ENCODE measurements at places on chromosomes 13 and 19.

DNA sequence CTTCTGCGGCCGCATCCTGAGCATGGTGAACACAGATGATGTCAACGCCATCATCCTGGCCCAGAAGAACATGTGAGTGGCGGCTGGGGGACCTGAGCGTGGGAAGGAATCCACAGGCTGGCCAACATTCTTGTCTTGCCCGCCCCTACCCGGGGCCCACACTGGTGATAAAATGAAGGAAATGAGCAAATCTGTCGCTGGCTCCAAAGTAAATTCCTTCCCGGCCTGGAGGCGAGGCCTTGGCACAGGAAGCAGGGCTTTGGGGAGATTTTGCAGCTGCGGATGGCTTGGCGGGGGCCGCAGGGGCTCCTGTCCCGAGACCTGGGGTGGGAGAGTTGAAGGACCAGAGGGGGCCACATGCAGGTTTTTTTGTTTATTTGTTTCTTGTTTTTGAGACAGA, 4.4 kb downstream of the KXD1 start:
- DNase-seq, result no peak

GRCh38 chr19:917323-918151, at the start of gene KISS1R:
Gene KISS1R (plus strand): TSS chr19:917333. CDS start chr19:917503, 170 bp downstream.
- DNase-seq, result no peak

DNA sequence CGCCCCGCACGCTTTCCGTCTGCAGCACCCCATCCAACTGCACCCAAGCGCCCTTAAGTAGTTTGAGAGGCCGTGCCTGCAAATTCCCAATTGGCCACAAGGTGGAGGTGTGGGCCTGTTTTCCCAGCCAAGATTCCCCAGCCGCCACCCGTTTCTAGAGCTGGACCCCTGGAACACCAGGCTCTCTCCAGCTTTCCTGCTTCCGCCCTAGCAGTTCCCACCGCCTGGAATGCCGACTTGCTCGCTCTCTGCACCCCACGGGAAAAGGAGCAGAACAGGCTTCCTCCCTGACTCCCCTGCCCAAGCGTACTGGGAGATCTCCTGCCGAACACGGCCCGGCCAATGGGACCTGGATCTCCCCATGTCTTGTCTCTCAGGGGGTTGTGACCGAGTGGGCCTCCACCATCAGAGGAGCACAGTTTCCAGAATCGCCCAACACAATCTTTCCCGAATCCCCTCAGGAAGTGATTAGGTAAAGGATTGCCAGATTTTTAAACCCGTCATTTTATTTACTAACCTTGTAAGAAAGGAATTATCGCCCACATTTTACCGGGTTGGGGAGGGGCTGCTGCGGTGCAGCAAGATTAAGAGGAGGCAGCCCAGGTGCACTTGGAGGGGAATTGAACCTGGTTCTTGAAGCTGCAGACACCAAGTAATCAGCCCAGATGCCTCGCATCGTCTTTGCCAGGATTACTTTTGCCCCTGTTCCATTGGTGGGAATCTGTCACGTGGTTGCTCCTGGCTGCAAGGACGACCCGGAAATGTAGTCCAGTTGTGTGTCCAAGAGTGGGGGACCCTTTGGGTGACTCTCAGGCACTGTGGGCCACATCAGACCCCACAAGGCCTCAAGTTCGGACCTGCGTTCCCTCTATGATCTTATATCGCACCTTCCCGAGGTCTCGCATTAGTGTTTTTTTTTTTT, 3.5 kb upstream of the NAPSA start:
- DNase-seq, result peak; percentile 33

- no peak for DNase-seq
Observed at GRCh38 chr13:46855166-46855565, 41.7 kb downstream of the HTR2A start.
